Esophagus mucosa (tissue), 1 donor: ENCODE measurements at places on chromosomes 3 and 15. TPM values are rescaled to one million over a fixed set of nuclear protein-coding genes. Genes with fewer than 3 reads are reported as not detected.

GP5 gene
- 0.08 TPM for total RNA-seq

ALDH1A3 gene
- 15.7 TPM for total RNA-seq

VPS39 gene
- 29.0 TPM for total RNA-seq

OIP5 gene
- total RNA-seq: 6.4 TPM

MINDY2 gene
- total RNA-seq: 10.2 TPM

GJD2 gene
- not detected for total RNA-seq

SERPINI2 gene
- total RNA-seq: not detected

PLA2G4E gene
- 18.1 TPM for total RNA-seq

CEMIP gene
- 17.3 TPM for total RNA-seq

PAQR9 gene
- not detected for total RNA-seq

PRSS50 gene
- not detected for total RNA-seq

KLHL6 gene
- total RNA-seq: 0.76 TPM
